ENCODE measurements at places on chromosomes 6 and 20. TPM values are rescaled to one million over a fixed set of nuclear protein-coding genes. Genes with fewer than 3 reads are reported as not detected.

LY6G5C gene
- 1.4 TPM for total RNA-seq

INSM1 gene
- not detected for total RNA-seq

JAG1 gene
- total RNA-seq: 5.8 TPM

PLA2G7 gene
- 1.6 TPM for total RNA-seq

PPP1R16B gene
- total RNA-seq: 0.62 TPM

DDO gene
- 6.4 TPM for total RNA-seq

GPX5 gene
- total RNA-seq: not detected

WFDC12 gene
- total RNA-seq: not detected

DSP gene
- total RNA-seq: 91.0 TPM

CTAGE9 gene
- total RNA-seq: not detected

RAMACL gene
- 0.95 TPM for total RNA-seq

CCN5 gene
- 1.6 TPM for total RNA-seq

AFDN gene
- 106 TPM for total RNA-seq

DIDO1 gene
- total RNA-seq: 18.3 TPM

PCSK2 gene
- total RNA-seq: 0.13 TPM

CTCFL gene
- not detected for total RNA-seq

SEMG1 gene
- not detected for total RNA-seq

ULBP3 gene
- 1.2 TPM for total RNA-seq

PEDS1 gene
- 10.7 TPM for total RNA-seq

MDFI gene
- total RNA-seq: not detected

TBX18 gene
- 0.87 TPM for total RNA-seq

GPR63 gene
- 0.16 TPM for total RNA-seq

NCOA3 gene
- 15.1 TPM for total RNA-seq

HLA-DPB1 gene
- total RNA-seq: 16.4 TPM

FAM184A gene
- total RNA-seq: 4.9 TPM

PROKR2 gene
- total RNA-seq: not detected

OLIG3 gene
- total RNA-seq: not detected

FAM162B gene
- not detected for total RNA-seq

LRRC73 gene
- total RNA-seq: 0.12 TPM

CLIC5 gene
- total RNA-seq: 0.18 TPM

OR2H2 gene
- not detected for total RNA-seq

TREM2 gene
- 0.20 TPM for total RNA-seq

IMPG1 gene
- total RNA-seq: not detected

ASCC3 gene
- 19.8 TPM for total RNA-seq

SCRT2 gene
- total RNA-seq: not detected

PGC gene
- total RNA-seq: not detected

CCM2L gene
- total RNA-seq: 0.68 TPM

ECT2L gene
- not detected for total RNA-seq

KCNB1 gene
- total RNA-seq: 4.2 TPM

SLC52A3 gene
- total RNA-seq: not detected

ACTL10 gene
- total RNA-seq: 0.20 TPM

HTR1E gene
- not detected for total RNA-seq

UBD gene
- 5.3 TPM for total RNA-seq

BHLHE23 gene
- total RNA-seq: not detected

GABRR1 gene
- not detected for total RNA-seq

CABLES2 gene
- 2.6 TPM for total RNA-seq

DLL1 gene
- 2.9 TPM for total RNA-seq

SLC4A11 gene
- total RNA-seq: 0.40 TPM

WFDC2 gene
- total RNA-seq: 1.2 TPM

KCNS1 gene
- 0.12 TPM for total RNA-seq

RSPH4A gene
- 0.18 TPM for total RNA-seq

OR12D3 gene
- not detected for total RNA-seq

ENPP5 gene
- total RNA-seq: 0.13 TPM

AGPAT1 gene
- 34.4 TPM for total RNA-seq

NOX3 gene
- total RNA-seq: not detected

ARHGAP40 gene
- total RNA-seq: not detected

ARMH2 gene
- not detected for total RNA-seq

Measured in right lobe of liver (tissue), 6 donors.